Heart right ventricle (tissue), 16 donors: ENCODE measurements at places on chromosomes 3 and 15. TPM values are rescaled to one million over a fixed set of nuclear protein-coding genes. Genes with fewer than 3 reads are reported as not detected.

DNA sequence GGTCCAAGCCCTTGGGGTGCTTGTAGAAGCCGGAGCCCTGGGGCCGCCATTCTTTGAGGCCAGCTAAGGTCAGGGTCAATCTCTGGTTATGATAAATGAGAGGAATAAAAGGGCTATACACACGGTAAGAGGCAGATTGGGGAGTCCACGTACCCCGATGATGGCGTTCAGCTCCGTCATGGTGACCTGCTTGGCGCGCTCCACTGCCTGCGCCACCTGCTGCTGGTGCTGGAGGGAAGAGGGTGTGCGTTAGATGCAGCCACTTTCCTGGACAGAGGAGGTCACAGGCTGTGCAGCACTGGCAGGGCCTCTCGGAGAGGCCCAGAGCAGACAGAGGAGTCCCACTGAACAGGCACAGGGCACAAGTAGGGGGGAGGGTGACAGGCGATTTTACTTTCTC is 23.3 kb downstream of the TLE3 start:
- DNase-seq: no peak

DNA sequence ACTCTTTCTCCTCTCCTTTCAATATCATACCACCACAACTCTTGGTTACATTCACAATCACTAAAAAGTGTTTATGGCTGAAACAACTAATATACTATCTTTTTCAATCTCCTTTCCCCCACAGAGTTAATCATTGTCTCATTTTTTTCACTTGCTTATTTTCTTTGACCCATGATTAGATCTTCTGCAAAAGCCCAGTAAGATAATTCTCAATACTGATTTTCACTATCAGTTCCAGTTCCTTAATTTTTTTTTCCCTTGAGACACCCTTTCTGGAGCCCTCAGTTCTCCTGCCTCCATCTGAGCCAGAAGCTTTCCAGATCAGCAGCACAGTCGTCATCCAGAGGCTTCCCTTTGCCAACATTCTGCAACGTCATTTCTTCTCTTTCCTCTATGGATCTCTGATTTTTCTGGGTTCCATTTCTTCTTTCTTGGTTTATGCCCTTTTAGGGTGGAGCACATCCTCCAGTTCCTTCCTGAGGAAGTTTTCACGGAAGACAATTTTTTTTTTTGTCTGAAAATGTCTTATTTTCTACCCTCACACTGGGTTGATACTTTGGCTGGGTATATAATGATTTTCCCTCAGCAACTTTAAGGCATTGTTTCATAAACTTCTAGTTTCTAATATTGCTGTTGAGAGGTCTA is 88.7 kb upstream of the C15orf39 start:
- no peak for DNase-seq

DNA sequence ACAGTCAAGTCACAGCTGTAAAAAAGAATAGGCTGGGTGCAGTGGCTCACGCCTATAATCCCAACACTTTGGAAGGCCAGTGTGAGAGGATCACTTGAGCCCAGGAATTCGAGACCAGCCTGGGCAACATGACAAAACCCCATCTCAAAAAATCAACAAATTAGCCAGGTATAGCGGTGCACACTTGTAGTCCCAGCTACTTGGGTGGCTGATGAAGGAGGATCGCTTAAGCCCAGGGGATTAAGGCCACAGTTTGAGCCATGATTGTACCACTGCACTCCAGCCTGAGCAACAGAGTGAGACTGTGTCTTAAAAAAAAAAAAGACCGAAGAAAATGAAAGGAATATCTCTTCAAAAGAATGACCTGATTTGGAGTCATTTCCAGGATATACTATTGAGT is 6.6 kb downstream of the HERC1 start:
- DNase-seq: no peak

DNA sequence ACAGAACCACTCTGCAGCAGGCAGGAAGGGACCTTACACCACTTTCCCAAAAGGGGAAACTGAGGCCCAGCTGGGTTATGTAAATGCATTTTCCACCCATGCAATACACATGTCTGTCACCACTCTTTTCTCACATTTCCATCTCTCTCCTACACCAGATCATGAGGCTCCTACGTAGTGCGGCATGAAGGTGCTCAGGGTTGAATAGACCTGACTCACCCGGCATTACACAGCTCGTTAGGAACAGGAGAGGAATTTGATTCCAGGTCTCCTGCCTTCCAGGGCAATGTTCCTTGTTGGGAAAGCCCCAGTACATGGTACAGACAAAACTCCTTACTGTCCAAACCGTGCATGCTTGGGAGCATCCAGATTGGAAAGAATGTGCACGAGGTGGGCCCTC is 61.9 kb upstream of the DCLK3 start:
- DNase-seq: no peak

GRCh38 chr3:181568693-181569092 is 143.0 kb upstream of the SOX2 start:
- no peak for DNase-seq

DNA sequence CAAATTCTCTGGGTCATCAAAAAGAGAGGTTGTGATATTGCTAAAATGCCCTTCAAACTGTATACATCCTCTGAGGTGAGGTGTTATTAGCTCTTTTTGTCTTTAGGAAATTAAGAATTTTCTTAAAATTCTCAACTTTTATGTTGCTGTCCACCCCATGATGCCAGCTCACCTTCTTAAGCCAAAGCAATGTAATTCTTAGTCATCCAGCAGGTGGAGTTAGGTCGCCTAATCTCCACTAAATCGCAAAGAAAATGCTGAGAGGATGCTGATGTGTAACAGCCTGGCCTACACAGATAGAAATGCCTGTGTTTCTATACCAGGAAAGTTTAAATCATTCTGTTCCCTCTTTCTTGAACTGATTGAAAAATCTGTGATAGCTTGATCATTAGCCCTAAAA is 770.2 kb upstream of the ALCAM start:
- DNase-seq: no peak

- DNase-seq: no peak
Observed at GRCh38 chr15:33624439-33624838, 313.7 kb downstream of the RYR3 start.

- peak; percentile 13 for DNase-seq
Observed at GRCh38 chr3:100928638-100929428, 64.4 kb downstream of the ABI3BP start.

DNA sequence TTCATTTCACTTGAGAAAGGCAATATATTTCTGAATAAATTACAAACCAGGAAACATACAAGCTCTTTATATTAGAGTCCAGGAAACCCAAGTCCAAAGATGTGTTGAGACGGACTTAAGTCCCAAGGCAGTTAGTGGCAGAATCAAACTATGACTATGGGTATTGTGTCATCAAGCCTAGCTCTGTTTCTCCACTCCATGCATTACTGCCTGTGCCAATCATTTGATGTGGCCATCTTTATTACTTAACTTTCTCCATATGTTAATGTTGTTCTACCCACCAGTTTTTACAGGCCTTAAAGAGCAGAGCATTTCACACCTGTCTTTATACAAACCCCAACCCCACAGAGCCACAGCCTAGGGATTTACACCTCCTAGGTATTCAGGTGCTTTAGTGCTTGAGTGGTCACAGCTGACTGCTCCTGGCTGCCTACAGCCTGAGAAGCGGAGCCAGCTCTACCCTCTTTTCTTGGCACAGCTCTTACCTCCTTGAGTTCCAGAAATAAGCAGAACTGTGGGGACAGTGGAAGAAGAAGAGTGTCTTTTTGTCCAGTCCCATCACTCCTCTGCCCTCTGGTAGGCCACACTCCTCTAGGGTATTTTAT is 92.1 kb downstream of the DTWD1 start:
- no peak for DNase-seq

DNA sequence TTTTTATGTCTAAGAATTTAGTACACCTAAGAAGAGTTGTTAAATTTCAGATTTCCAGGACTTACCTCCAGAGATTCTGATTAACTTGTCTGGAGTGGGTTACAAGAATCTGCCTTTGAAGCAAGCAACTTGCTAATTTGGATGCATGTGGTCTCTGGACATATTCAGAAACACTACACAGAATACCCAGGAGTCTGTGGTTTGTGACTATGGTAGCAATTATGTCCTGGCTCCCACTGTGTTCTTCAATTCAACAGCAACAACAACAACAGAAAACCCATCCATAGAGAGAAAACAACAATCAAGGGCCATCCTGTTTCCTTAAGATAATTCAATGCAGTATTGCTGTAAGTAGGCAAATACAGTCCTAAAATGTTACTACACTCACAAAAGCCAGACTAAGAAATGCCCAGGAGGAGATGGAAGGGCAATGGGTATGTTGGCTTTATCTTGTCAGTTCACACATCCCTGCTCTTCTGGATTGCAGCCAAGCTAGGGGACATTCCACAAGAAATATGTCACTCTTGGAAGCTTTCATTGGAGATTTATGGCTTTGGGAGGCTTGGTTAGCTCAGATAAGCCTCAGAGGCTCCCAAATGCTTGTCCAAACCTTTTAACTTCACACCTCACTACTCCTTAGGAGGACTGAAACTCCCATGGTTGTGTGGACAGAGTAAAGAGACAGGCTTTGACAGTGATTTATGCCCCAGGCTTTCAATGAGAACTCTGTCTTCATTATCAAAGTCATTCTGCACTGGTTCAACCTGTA is 99.4 kb upstream of the MRPL3 start:
- DNase-seq: no peak

- peak; percentile 50 for DNase-seq
Observed at GRCh38 chr3:46863261-46863782, at the start of gene MYL3. TSS of gene MYL3 (minus strand) at chr3:46863444. CDS start at chr3:46863390, 54 bp downstream.

GRCh38 chr3:194817936-194818335 is 132.3 kb downstream of the FAM43A start:
- no peak for DNase-seq

GRCh38 chr3:44910693-44911092 is 36.3 kb downstream of the TGM4 start:
- DNase-seq: no peak

DNA sequence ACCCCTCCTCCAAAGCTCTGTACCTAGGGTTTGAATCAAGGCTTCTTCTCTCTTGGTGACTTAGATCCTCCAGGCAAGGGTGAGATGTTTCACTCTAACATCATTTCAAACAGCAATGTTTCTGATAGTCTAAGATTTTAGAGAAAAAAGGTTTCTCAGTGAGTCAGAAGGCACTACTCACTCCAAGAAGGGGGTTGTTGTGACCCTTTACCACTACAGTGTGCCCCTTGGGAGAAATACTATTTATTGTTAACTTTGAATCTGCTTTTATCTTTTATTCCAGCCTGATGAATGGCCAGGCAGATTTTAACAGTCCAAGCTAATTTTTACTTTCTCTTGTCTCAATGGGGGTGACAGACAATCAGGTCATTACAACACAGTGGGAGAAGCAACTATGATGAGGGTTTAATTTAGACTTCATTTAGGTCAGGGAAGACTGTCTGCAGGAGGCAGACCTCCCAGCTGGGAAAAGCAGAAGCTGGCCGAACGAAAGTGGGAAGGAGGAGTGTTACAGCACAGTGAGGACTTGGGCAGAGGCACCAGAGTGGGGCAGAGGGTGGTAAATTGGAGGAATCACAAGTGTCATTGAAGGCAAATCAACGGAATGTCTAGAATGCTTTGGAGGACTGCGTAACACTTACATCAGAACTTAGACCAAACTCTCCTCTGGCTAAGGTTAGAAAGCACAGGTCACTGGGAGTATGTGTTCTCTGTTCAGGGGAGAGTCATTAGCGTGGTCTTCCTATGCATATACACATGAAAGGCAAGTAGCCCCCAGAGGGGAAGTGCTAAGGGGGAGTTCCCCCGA is 21.2 kb downstream of the ZNF860 start:
- no peak for DNase-seq

GRCh38 chr15:25812073-25812472 is 51.1 kb downstream of the ATP10A start:
- no peak for DNase-seq

STX19 gene
- polyA plus RNA-seq: 0.09 TPM

AADACL2 gene
- not detected for polyA plus RNA-seq

PDZRN3 gene
- polyA plus RNA-seq: 49.1 TPM

EFCC1 gene
- 3.1 TPM for polyA plus RNA-seq

AGBL1 gene
- not detected for polyA plus RNA-seq

GNB4 gene
- 6.6 TPM for polyA plus RNA-seq

IL17RE gene
- 1.6 TPM for polyA plus RNA-seq
